ENCODE measurements at places on chromosomes 7 and 10.

DNA sequence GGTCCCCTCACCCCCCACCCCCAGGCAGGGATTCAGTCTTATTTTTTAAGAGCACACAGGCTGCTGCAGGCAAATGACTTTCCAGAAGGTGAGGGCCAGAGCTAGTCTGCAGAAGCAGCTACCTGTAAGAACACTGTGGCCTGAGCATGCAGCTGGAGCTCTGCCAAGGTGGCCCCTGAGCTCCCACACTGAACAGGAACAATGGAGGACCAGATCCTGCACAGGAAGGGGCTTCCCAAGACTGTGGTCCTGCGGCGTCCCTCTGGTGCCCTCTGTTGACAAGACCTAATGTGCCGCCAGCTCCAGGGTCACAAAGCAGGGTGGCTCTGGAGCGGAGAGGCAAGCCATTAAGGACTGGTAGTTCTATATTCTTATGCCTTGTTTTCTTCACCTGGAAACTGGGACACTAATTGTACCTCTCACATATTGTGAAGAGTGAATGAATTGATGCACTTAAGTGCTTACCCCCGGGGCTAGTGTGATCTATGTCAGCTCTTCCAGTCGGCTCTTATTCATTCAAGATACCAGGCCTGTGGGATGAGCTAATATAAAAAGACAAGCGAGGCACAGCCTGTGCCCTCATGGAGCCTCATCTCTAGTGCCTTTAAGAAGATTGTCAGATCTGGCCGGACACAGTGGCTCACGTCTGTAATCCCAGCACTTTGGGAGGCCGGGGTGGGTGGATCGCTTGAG is 8.0 kb upstream of the BEND7 start:
- DNase-seq = no peak

GRCh38 chr10:71075086-71075758 is 137.1 kb upstream of the UNC5B start:
- DNase-seq = no peak

GRCh38 chr7:12661581-12661980 is 25.9 kb upstream of the ARL4A start:
- no peak for DNase-seq

DNA sequence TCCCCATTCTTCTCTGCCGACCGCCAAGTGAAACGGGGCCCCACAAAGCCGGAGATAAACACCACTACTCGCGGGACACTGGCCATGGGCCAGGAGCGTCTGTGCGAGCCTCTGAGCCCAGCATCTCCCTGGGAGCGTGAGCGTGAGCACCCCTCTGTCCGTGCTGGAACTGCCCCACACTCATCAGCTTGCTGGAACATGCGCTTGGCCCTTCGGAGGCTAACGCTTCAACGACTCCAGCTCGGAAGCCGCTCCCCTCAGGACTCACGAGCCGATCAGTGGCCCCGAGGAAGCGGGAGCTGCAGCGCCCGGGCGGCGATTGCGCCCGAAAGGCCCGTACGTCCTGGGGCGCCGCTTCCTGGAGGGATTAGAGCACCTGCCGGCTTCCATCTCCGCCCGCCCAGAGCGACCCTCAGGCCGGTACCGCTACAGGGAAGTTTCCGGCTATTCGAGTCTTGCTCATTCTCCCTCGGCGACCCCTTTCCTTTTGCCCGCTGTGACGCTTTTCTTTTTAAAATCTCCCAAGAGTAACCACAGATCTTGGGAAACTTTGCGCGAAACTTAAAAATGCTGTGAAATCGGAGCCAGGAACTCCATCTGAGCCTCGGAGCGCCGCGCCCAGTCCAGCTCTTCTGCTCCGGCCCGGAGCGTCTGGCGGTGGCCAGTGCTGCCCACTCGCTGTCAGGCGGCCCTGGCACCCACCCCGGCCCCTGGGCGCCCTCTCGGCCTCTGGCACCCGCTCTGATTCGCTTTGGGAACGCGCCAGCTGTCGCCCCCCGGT is 1.0 kb downstream of the TLL2 start:
- no peak for DNase-seq

- DNase-seq = no peak
These were observed 162.5 kb upstream of the CELF2 start for GRCh38 chr10:10855151-10855581.

- no peak for DNase-seq
These were observed 20.7 kb downstream of the LAMB1 start for GRCh38 chr7:107982042-107982840.
